Activated effector memory CD4-positive, alpha-beta T cell treated with anti-CD3 and anti-CD28 coated beads, Interleukin-2, amount 50 U/mL, for 16 hours (primary cell): ENCODE measurements at places on chromosomes 4 and X.

- DNase-seq = no peak
Measured at GRCh38 chr4:17097362-17097761, 198.9 kb upstream of the LDB2 start.

DNA sequence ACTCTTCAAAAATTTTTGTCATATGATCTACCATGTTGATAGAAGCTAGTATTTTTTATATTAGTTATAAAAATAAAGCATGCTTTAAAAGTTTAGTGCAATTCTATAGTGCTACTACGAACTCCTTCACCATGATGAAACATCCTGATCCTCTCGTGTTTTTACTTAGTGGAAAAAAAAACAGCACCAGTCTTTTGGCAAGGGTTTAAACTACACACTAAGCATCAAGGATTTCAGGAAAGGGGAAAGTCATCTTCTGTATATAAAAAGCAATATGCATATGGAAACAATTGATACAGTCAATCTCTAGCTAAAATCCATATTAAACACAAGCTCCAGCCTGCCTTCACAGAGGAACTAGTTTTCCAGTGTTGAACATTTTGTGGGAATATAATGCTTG lies 18.7 kb downstream of the CHM start:
- DNase-seq = no peak

DNA sequence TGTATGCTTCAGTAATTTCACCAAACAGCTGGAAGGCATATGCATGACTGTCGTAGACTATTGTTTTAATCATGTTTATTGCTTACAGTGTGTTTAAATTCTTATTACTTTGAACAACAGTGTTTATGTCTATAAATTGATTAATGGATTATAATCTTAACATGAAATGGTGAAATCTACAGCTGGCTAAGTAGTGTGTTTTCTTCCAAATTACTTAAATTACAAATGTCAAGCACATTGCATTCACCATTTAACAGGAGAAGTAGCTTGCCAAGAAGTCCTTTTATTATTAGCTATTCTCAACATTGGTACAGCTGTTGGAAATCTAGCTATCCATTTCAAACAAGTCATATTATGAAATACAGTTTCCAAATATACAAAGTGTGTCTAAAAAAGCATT lies 849.3 kb upstream of the PCDH10 start:
- DNase-seq = no peak

DNA sequence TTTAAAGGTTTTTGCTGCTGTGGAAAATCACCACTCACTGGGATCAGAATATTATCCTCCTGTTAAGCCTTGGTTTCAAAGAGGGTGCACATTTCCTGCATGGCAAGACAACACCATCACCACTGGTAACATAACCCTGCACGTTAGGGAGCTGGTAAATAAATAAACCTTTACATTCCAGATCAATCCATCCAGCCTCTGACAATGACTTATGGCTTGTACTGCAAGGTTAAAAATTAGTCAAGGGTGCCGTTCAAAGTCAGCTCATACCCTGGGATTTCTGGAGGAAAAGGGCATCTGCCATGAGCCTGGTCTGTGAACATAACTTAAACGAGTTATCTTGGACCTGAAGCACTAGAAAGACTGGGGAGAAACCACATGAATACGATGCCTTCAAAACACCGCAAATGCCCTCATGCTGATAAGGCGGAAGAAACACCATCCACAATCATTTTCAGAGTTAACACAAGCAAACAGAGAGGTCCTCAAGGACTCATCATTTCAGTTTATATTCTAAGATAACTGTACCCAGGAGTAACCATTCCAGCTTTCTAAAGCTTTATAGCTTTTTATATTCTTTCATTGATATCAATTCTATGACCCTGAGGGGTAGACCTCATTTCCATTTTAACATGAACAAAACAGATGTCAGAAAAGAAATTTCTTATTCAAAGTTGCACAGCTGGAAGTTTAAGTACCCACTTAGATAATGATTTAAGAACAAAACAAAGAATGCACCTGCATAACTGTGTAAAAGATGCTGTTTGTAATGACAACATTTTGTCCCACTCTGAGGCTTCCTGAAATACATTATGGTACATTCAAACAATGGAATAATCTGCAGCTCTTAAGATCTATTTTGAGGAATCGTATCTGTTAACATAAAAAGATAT lies 103.1 kb downstream of the NPNT start:
- no peak for DNase-seq

- DNase-seq = no peak
Measured at GRCh38 chrX:2793752-2794151, 35.0 kb upstream of the GYG2 start.

GRCh38 chr4:112150920-112151319 lies 5.7 kb downstream of the FAM241A start:
- DNase-seq = no peak

- no peak for DNase-seq
Measured at GRCh38 chr4:8104491-8105305, 53.9 kb downstream of the ABLIM2 start.
